ENCODE measurements at places on chromosomes 7 and 10. TPM values are rescaled to one million over a fixed set of nuclear protein-coding genes. Genes with fewer than 3 reads are reported as not detected.

Gene ZNF789
- total RNA-seq: 8.6 TPM

Gene EPHB6
- under 0.01 TPM for total RNA-seq

Gene RSPH10B
- 0.36 TPM for total RNA-seq

Gene CHN2
- total RNA-seq: 2.6 TPM

Gene TAS2R41
- total RNA-seq: not detected

Gene OR2A25
- total RNA-seq: not detected

Gene ATP5MK
- 170 TPM for total RNA-seq

Gene NPSR1
- not detected for total RNA-seq

Gene HHEX
- 0.69 TPM for total RNA-seq

Gene HUS1
- total RNA-seq: 34.2 TPM

Gene TACC2
- total RNA-seq: 11.0 TPM

Gene SCART1
- total RNA-seq: 2.0 TPM

Gene SERPINE1
- 3.3 TPM for total RNA-seq

Gene WDR91
- total RNA-seq: 46.3 TPM

Gene TAS2R60
- total RNA-seq: not detected

Gene ZNF862
- total RNA-seq: 10.0 TPM

Gene GJC3
- total RNA-seq: 0.69 TPM

Gene ASZ1
- total RNA-seq: not detected

Gene ADAM8
- total RNA-seq: 0.33 TPM

Gene SFRP5
- total RNA-seq: not detected

Gene OR2A1
- total RNA-seq: not detected

Gene PRRT4
- total RNA-seq: 2.5 TPM

Gene SYT15B
- not detected for total RNA-seq

Gene KNDC1
- total RNA-seq: 0.36 TPM

Gene CRYGN
- total RNA-seq: not detected

Gene ABCA13
- total RNA-seq: 0.73 TPM

Gene LIPF
- not detected for total RNA-seq

Gene ADGRA1
- not detected for total RNA-seq

Gene PTN
- not detected for total RNA-seq

Gene SPDYE8
- total RNA-seq: not detected

Gene NRP1
- total RNA-seq: 9.1 TPM

Gene C10orf53
- total RNA-seq: not detected

Gene PLCE1
- total RNA-seq: 0.46 TPM

Gene MBL2
- not detected for total RNA-seq

Gene HYAL4
- total RNA-seq: not detected

Gene OR6V1
- total RNA-seq: not detected

Gene ZNF804B
- not detected for total RNA-seq

Gene ZNF853
- 0.15 TPM for total RNA-seq

Gene AFAP1L2
- total RNA-seq: 2.6 TPM

Gene CALML5
- not detected for total RNA-seq

Gene PLAU
- 0.69 TPM for total RNA-seq

Gene FAM25A
- total RNA-seq: not detected

Gene GRM3
- total RNA-seq: not detected

Gene TAS2R5
- 2.5 TPM for total RNA-seq

Gene EPHA1
- total RNA-seq: not detected
